Right renal pelvis (tissue), 4 donors: ENCODE measurements at places on chromosomes 7 and 10. TPM values are rescaled to one million over a fixed set of nuclear protein-coding genes. Genes with fewer than 3 reads are reported as not detected.

Gene FEZF1
- polyA plus RNA-seq, result not detected

Gene LIPF
- 0.38 TPM for polyA plus RNA-seq

- DNase-seq, result no peak
Observed at GRCh38 chr7:124649397-124650014, 116.1 kb downstream of the GPR37 start.

DNA sequence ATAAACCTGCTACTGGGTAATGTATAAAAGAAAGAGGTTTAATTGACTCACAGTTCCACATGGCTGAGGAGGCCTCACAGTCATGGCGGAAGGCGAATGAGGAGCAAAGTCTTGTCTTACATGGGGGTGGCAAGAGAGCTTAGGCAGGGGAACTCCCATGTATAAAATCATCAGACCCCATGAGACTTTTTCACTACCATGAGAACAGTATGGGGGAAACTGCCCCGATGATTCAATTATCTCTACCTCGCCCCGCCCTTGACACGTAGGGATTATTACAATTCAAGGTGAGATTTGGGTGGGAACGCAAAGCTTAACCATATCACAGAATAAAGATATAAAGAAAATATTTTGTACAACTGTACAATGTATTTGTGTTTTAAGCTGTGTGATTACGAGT is 39.4 kb upstream of the PLCE1 start:
- no peak for DNase-seq

GRCh38 chr10:97961945-97962344 is 68.5 kb downstream of the CRTAC1 start:
- DNase-seq, result no peak
